ENCODE measurements at places on chromosomes 7 and 10.
A peak's percentile ranks its signal among the peaks of the same experiment; 100 is the strongest.

- peak; percentile 74 for DNase-seq
Observed at GRCh38 chr10:75408911-75409885, 7.6 kb upstream of the ZNF503 start.

DNA sequence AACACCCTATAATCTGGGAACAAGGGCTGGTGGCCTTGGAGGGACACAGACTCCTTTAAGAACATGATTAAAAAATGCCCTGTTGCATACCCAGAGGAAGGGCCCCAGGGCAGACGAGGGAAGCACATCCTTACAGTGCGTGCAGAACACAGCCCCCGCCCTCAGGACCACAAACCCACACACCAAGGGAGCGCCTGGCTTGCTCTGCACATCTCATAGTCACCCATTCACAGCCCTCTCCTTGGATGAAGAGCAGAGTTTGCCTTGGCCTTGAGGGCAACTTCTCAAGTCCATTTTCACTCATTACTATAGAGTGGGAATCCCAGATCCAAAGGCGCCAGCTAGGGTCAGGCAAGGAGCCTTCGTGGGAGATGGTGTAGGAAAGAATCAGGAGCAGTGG lies 6.3 kb upstream of the VSIR start:
- no peak for DNase-seq

DNA sequence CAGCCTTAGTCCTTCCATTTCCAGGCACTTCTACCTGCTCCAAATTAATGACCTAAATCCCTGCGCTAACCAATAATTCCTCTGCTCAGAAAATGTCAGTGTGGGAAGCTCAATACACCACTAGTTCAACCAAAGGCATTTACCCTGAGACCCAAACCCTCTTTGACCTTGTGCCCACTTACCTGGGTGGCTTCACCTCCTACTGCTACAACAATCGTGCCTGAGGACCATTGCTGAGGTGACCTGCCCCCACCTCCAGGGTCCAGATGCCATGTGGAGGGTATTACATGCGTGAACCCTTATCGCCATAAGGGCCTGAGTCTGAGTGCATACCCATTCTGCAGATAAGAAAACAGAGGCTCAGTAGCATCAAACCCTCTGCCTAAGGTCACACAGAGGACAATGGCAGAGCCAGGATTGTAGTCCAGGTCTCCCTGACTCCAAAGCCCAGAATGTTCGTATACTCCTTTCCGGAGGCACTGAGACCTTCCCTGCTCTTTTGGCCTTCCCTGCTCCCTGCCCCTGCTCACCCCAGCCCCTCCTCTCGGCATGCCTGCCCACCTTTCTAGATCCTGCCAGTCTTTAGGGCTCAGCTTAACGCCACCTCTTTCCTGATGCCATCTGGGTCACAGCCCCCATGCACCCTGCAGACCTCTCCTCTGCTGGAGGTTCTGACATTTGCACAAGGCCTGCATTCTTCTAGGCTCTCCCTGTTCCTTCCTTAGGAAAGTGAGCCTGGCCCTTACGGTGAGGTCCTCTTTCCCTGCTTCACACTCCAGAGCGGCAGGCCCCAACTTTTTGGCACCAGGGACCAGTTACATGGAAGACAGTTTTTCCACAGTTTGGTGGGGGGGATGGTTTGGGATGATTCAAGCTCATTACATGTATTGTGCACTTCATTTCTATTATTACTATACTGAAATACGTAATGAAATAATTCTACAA lies 94.9 kb downstream of the CHST15 start:
- no peak for DNase-seq

DNA sequence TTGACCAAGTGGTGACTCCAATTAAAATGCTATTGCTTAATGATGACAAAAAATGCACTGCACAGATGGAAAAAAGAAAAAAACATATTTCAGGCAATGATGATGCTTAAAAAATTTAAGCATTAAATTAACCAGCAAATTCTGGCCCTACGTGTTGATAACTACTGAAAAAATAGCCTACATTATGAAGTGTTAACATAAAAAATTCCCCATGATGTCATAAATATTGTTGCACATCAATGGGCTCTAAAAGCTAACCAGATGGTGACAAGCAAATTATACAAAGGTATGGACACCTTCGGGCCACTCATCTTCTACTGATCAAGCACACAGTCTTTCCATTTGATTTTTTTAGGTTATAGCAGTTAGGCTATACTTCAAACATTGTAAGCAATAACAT lies 267.4 kb downstream of the PARD3 start:
- no peak for DNase-seq

DNA sequence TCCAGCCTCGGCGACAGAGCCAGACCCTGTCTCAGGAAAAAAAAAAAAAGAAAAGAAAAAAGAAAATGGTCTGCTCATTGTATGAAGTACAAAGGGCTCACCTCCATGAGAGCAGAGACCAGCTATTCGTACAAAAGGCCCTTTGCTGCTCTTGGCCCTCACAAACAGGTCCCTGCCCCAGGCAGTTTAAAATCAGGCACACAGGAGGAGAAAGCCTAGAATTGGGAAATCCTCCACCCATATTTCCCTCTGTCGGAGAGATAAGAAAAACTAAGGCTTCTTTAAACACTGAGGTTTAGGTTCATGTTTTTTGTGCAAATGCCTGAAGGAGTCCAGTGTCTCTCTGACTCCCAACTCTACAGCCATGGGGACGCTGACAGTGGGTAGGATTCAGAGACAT lies 15.1 kb downstream of the GNA12 start:
- DNase-seq, result no peak

GRCh38 chr7:29818308-29818707 lies 12.0 kb downstream of the WIPF3 start:
- no peak for DNase-seq

- DNase-seq, result no peak
Observed at GRCh38 chr10:96387601-96388000, 28.8 kb upstream of the OPALIN start.

- no peak for DNase-seq
Observed at GRCh38 chr7:91636129-91636724, 244.3 kb downstream of the MTERF1 start.

GRCh38 chr10:129085811-129086210 lies 381.2 kb upstream of the MGMT start:
- DNase-seq, result no peak

DNA sequence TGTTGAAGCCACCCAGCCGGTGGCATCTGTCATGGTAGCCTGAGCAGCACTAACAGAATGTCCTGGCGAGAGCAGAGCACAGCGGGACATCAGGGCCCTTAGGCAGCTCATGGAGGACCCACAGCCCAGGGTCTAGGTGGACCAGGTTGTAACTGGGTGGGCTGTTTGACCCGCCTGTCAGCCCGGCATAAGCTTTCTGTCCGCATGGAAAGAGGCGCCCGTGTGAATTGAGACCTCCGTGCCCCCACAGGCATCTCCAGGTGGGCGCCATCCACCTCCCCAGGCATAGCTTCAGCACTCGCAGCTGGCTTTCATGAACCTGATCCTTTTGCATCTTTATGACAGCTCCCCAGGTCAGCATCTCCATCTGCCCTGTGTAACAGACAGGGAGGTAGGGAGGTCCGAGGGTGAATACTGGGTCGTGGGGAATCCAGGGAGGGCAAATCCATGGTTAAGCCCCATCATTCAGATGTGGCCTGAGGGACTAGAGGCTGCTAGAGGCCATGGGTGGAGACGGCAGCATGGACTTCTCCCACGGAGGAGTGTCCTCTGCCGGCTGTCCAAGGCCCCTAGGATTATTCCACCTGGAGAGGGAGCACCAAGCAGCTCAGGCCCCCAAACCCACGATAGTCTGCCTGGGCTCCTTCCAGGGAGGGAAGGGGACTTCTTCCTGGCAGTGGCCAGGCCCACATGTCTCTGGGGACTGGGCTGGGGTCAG lies 371.6 kb upstream of the MKI67 start:
- DNase-seq, result no peak

DNA sequence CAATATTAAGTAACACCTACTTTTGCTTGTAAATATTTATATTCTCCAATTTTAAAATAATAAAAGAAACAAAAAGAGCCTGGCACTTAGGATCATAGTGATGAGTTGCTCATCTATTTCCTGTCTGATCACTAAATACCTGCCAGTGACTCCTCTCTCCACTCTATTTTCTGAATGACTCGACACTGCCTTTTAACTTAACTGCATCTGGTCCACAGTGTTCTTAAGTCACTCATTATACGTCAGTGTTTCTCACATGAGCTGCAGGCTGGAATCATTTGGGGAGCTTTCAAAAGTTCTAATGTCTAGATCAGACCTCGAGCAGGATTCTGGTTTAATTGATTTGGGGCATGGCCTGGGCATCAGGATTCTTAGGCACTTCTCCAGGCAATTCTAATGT lies 78.0 kb upstream of the AGBL3 start:
- DNase-seq, result no peak

- no peak for DNase-seq
Observed at GRCh38 chr10:112580267-112580666, 133.3 kb downstream of the VTI1A start.

DNA sequence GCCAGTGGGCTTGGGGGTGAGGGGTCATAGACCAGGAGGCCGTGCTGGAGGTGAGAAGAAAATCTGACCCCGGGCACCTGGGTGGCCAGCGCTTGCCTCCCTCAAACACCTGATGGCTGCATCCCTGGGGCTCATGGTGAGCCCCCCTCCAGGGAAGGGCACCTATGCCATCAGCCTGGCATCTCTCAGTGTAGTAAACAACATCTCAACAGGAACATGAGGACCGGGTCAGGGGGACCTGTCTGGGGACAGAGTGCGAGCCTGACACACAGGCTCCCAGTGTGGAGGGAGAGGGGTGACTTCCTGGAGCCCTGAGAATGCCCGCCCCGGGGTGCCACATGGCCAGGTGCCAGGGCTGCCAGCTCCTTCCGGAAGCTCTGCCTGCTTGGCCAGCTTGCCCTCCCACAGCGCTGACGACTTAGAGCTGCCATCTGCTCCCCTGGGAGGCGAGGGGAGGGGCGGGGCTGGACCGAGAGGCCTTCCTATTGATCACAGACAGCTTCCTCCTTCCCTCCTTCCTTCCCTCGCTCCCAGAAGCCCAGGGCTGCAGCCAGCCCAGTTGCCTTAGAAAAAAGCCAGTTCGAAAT lies 12.3 kb downstream of the STX1A start:
- no peak for DNase-seq

GRCh38 chr7:77202481-77202976 lies 2.9 kb upstream of the FGL2 start:
- peak; percentile 40 for DNase-seq

- no peak for DNase-seq
Observed at GRCh38 chr7:15602236-15602635, 40.4 kb upstream of the AGMO start.

GRCh38 chr10:44949915-44950314 lies 9.7 kb upstream of the RASSF4 start:
- DNase-seq, result no peak

DNA sequence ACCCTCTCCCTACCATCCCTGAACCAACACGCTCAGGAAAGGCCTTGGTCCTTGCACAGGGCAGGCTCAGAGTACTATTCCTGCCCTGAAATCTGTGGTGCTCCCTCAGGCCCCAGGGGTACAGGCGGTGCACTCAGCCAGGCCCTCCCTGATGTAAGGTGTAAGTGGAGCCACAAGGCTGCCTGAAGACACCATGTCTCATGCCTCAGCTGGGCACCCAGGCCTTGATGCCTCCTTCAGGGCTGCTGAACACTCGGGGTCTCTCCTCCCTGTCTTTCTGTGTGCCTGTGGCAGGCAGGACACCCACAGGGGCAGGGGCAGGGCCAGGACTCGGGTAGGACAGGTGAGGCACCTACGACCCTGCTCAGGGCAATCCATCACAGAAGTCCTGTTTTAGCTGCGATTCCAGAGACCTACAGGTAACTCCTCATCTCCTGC lies 22.9 kb upstream of the ANTXRL start:
- DNase-seq, result no peak

- DNase-seq, result no peak
Observed at GRCh38 chr7:85749696-85750453, 563.0 kb upstream of the SEMA3D start.

DNA sequence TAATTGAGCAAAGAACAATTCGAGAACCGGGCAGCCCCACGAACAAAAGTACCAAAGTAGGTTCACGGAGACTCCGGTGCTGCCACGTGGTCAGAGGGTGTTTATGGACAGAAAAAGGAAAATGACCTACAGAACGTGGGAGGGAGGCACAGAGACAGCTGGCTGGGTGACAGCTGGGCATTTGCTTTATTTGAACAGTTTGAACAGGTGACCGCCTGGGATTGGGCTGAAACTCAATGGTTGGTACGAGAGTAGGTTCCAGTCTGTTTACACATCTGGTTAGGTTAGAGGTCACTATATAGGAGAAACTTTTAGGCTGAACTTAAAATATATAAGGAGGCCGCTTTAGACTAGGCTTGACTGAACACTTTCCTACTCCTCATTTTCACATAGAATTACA lies 50.6 kb upstream of the CELF2 start:
- no peak for DNase-seq

GRCh38 chr7:8353991-8354390 lies 79.4 kb upstream of the NXPH1 start:
- no peak for DNase-seq

GRCh38 chr10:44042075-44042770 lies 342.7 kb downstream of the CXCL12 start:
- DNase-seq, result no peak

GRCh38 chr10:47400251-47400650 lies 16.2 kb upstream of the ZNF488 start:
- no peak for DNase-seq

- DNase-seq, result no peak
Observed at GRCh38 chr7:155584261-155584660, 37.9 kb upstream of the CNPY1 start.

DNA sequence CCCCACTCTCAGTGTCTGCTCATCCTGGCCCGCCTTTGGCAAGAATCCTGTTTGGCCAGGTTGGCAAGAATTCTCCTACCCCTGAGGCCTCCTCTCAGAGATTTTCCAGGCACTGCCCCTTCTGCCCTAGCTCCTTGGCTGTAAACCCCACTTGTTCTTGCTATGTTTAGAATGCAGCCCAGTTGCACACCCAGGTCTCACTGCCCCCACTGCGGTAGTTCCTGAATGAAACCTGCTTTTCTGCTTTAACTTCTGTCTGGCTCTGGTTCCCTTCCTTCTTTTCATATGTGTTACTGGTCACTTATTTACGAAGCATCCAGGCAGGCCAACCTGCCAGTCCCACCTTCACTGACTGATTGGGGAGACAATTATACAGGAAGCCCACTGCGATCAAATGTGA lies 576.9 kb downstream of the GLRX3 start:
- DNase-seq, result no peak

DNA sequence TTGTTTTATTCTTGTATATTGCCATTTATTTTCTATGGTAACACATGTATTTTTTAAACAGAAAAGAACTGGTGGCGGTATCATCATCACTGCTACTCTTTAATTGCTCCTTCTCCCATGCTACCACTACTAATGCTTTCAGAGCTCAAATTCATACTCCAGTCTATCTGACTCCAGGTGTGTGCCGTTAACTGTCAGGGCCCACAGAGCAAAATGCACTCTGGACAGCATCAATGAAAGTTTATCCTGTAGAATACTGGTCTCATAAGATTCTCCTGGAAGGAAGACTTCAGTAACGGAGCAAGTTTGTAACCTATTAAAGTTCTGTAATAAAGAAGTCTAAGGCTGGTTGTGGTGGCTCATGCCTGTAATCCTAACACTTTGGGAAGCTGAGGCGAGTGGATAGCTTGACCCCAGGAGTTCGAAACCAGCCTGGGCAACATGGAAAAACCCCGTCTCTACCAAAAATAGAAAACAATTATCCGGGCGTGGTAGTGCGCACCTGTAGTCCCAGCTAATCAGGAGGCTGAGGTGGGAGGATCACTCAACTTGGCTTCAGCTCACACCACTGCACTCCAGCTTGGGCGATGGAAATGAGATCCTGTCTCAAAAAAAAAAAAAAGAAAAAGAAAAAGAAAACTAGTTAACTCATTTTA lies 18.4 kb downstream of the ZNRF2 start:
- DNase-seq, result no peak

Data from GM19239 (cell line).